ENCODE measurements at places on chromosomes 7 and 10.

DNA sequence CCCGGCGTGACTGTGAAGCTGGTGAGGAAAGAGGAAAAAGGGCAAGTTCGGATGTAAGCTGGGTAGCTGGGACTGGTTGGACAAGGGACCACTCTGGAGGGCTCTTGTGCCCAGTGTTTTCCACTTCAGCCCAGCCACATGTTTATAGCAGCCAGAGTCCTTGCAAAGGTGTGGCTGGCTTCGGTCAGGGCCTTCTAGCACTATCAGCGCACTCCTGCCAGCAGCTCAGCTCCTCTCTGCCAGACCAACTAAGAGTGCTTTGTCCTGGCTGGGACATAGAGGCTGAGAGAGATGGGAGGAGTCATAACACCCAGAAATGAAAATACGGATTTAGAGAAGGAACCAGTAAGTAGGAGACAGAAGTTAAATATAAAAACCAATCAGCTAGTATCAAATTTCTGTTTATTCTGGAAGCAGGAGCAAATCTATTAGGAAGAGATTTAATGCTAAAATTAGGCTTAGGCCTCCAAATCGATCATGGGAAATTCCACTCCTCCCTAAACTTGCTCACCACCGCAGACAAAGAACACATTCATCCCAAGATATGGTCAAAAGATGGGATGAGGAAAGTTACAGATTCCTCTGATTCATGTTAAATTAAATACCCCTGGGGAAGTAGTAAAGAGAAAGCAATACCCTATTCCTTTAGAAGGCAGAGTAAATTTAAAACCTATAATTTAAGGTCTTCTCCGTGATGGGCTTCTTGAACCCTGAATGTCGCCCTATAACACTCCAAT lies 135.0 kb downstream of the RALA start:
- no peak for DNase-seq

DNA sequence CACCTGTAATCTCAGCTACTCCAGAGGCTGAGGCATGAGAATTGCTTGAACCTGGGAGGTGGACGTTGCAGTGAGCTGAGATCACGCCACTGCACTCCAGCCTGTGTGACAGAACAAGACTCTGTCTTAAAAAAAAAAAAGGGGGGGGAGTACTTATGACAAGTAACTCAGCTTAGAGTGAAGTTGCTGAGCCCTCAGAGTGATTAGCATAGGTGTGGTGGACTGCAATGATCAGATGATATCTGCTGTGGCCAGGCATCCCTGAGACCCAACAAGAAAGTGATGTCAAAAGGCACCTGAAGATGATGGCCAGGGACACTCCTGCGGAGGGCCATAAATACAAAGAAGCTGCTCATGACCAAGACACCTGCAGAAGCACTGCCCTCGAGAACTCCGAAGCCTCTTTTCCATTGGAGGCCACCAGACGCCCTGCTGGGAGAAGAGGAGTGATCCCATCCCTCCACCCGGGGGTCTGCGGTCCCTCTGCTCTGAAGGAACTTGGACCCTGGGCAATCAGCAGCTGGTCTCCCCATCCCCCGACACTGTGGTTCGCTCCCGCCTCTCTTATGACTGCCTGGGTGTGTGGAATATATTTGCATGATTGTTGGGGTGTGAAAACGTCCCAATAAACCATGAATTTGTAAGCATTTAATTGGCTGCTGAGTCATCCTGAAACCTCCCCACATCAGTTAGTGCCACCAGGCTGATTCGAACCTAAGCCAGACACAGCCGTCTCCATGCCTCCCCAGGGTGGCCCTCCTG lies 46.0 kb downstream of the RASGEF1A start:
- DNase-seq: no peak

- DNase-seq: no peak
Observed at GRCh38 chr10:52747694-52748093, 24.9 kb downstream of the MBL2 start.

- no peak for DNase-seq
Observed at GRCh38 chr7:151431281-151431767, 8.6 kb downstream of the CRYGN start.

DNA sequence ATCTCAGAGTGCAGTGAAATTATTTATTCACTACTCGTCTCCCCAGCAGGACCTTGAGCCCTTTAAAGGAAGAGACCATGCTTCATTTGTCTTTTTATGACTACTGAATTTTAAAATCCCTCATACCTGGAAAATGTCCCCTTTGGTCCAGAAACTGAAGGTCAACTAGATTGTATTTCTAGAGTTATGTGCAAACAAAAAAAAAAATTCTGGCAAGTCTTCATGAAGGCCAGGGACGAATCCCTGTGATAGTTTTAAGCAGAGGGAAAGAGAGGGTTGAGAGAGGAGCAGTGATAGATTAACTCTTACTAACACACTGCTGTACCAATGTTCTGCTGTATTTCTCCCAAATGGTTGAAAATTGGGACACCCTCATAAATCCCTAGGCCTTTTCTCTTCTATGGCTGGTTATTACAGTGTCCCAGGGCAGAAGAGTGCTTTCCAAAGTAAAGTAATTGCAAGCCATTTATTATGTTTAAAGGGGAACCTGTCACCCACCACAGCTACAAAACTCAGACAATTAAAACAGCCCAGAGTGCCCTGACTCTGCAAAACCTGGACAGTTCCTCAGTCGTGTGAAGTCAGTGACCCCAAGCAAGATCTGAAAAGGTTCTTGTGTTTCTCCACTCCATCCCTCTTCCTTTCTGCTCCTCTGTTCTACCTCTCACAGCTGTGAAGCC lies 182.8 kb upstream of the AOAH start:
- no peak for DNase-seq

- no peak for DNase-seq
Observed at GRCh38 chr10:57015595-57016318, 654.7 kb upstream of the ZWINT start.

DNA sequence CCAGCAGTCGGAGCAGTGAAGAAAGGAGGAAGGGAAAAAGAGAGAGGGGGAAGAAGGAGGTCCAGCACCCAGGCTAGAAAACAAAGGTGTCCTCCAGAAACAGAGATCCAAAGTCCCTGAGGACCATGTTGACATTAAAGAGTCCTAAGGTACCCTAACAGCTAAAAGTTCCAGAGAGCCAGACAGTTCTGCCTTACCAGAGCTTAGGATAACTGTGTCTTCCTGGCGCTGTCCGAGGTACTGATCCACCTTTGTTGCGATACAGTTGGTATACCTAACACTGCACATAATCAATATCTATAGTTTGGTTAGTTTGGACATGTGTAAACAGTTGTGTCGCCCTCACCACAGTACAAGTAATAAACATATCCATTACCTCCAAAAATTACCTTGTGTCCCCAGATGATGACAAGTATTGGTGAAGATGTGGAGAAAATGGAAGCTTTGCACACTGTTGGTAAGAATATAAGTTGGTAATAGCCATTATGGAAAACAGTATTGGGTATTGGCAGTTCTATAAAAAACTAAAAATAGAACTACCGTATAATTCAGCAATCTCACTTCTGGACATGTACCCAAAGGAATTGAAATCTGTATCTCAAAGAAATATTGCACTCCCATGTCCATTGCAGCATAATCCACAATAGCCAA lies 59.8 kb downstream of the GRID1 start:
- DNase-seq: no peak

DNA sequence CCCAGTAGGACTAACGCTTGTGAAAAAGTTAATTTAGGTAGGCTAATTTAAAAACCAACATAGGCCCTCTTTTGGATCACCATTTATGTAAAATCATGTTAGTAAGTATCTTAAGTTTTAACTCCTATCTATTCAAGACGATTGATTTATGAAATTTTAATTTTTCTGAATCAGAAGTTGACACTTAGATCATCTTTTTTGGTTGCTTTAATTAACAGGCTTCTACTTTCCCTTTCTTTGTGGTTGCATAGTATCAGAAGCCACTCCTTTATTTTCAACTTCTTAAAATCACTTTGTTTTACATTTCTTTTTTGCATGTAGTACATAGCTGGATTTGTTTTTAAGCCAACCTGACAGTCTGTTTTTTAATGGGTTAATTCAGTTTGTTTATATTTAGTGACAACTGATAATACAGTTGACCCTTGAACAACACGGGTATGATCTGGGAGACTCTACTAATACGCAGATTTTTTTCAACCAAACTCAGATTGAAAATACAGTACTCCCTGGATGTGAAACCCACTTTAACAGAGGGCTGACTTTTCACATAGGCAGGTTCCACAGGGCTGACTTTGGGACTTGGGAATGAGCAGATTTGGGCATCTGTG lies 69.7 kb upstream of the SYPL1 start:
- no peak for DNase-seq

- DNase-seq: no peak
Observed at GRCh38 chr7:43568529-43568928, 14.4 kb upstream of the STK17A start.

- DNase-seq: no peak
Observed at GRCh38 chr7:150567169-150567568, at the start of gene GIMAP4. Gene GIMAP4 (plus strand): TSS chr7:150567390. CDS start chr7:150569902, 2,512 bp downstream.

DNA sequence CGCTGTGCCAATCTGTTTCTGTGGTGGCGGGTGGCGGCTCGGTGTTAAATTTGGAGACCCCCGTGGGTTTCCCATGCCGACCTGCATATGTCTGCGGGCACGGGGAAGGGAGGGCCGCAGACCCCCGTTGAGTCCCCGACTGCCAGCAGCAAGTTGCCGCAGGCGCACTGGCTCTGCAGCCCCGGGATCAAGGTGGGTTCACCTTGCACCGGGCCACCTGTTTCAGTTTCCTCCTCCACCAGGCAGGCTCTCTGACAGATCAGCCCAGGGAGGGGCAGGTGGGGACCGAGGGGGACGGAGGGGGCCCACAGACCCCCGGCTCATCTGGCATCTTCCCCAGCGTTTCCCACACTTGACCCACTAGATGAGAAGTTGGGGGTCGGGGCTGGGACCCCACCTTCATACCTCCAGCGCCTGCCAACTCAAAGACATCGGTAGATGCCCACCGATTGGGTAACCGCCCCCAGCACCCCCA lies 95.9 kb downstream of the CUX1 start:
- DNase-seq: no peak

DNA sequence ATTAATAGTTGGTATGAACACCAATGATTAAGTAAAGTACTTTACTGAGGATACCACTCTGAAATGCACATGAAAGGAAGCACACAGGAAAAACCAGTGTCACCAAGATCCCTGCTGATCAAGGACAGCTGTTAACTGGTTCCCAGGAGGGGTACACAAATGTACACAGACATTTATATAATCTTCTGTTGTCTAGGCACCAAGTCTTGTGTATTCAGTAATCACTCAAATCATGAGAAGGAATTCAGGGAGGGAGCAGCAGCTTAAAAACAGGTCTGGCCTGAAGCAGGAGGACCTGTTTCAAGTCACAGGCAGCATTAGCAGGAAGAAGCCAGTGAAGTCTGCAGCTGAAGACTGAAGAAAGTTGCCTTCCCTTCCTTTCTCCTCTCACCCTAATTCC lies 18.7 kb downstream of the MPP7 start:
- no peak for DNase-seq

- no peak for DNase-seq
Observed at GRCh38 chr7:34222722-34223121, 317.4 kb downstream of the BMPER start.

- no peak for DNase-seq
Observed at GRCh38 chr7:33744293-33745075, 160.9 kb upstream of the BMPER start.

- no peak for DNase-seq
Observed at GRCh38 chr10:95327367-95327766, 36.6 kb upstream of the PDLIM1 start.

DNA sequence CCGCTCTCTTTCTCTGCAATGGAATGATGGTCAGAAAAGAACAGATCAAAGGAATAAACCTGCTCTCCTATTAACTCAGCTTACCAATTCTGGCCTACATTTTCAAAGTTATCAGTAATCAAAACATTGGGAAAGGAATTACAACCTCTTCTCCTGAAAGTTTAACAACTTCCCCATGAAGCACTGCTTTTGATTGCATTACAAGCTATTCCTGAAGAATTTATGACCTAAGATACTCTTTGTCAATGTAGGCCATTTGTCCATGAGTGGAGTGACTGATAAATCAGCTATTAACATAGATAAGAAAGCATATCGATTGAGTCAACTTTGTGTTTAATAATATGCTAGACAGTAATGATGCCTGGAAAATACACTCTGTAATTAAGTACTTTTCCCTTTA lies 271.7 kb upstream of the C7orf33 start:
- DNase-seq: no peak

DNA sequence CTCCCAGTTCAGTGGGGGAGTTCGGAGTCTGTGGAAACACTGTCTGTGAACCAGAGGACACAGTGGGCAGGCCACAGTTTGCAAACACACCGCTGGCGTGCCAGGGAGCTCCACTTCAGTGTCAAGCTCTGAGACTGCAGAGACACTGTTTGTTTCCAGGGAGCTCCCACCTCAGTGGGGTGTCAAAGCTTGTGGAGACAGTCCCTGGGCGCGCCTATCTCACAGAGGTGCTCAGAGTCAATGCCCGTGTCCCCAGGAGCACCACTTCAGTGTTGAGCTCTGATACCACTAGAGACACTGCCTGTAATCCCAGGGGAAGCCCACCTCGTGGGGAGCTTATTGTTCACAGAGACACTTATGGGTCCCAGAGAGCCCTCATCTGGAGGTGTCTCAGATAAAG lies 4.3 kb downstream of the MYO1G start:
- DNase-seq: no peak

- no peak for DNase-seq
Observed at GRCh38 chr10:71780719-71781118, 7.4 kb upstream of the VSIR start.

GRCh38 chr10:7340179-7340874 lies 70.5 kb downstream of the SFMBT2 start:
- DNase-seq: no peak

GRCh38 chr7:121180436-121181063 lies 148.2 kb upstream of the WNT16 start:
- DNase-seq: no peak

GRCh38 chr10:126397640-126398382 lies 9.5 kb upstream of the ADAM12 start:
- no peak for DNase-seq

GRCh38 chr10:133306941-133307379 lies 1.7 kb downstream of the TUBGCP2 start:
- no peak for DNase-seq

DNA sequence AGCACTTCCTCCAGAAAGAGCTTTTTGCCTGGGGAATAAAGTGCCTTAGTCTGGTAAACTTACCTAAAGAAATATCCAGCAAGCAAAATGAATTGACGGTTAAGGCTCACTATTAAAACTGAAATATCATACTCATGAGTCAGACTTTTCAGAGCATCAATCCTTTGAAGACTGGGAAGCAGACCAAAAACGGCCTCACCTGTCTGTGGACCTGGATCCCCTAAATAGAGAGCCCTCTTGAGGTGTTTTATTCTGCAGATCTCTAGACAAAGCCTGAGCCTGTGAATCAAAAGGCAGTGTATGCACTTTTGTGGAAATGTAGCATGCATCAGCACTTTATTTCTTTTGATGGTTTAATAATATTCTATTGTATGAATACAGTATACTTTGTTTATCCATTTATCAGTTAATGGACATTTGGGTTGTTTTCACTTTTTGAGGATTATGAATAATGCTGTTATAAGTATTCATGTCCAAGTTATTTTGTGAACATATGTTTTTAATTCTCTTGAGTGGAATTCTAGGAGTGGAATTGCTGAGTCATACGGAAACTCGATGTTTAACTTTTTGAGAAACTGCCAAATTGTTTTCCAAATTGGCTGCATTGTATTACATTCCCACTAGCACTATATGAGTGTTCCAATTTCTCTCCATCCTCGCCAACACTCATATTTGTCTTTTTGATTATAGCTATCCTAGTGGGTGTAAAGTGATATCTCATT lies 449.0 kb upstream of the IGFBP3 start:
- no peak for DNase-seq

All from nucleus accumbens (tissue), 56 donors.